ENCODE measurements at places on chromosomes 3 and 15.
A peak's percentile ranks its signal among the peaks of the same experiment; 100 is the strongest.

DNA sequence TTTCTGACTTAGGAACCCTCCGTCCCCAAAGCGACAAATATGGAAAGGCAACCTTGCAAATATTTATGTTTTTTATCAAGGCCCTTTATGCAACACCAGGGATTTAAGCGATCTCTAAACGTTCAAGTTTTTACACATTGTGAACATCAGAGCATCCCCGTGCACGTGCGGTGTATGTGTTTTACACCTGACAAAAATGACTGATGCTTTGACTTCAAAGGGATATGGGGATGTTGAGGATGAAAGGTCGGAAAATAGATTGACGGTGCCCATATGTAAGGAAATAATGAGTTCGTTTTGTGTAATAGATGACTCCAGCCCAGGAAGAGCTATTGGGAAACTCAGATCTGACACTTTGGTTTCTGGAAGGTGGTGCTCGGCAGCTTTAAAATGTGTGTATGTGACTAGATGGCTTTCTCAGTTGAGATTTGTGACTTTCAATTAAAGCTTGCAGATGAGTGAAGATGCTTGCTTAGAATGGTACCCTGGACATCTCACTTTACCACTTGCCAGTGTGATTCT lies 866 bp downstream of the SLC49A4 start:
- DNase-seq = peak; percentile 40

DNA sequence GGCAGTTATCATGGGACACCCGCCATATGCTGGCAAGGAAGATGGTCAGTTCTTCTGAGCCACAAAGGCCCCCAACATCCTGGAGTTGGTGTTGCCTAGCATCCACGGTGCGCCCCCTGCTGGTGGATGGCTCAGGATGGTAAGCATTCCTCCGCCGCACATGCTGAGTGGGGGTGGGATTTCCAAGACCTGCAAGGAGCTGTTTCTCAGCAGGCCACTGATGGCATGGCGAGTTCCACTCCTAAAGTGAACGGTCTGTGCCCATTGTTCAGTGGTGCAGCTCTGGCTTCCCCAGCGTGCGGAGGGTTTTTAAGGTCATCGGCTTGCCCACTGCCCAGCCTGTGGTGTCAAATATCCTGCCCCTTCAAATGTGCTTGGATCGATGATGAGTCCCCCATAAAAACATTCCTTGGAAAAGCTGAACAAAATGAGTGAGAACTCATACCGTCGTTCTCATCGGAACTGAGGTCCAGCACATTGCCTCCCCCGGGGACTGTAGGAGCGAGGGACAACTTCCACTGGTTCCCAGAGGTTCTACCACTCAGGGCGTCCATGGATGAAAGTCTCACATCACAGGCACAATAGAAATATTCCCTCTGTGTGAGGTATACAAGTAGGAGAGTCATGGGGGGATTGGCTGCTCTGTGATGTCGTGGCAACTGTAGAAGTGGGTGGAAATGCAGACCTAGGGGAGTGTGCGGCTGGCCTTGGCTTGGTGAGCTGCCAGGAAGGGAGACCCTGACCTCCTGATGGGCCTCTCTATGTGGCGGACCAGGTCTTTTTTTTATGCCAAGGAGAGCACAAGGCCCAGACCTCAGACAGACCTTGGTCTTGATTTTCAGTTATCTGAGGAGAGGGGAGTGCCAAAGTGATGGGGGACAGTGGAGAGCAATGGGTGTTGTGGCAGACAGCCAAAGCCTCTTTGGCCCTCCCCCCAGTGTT lies 102.0 kb downstream of the SNRPN start:
- DNase-seq = no peak

GRCh38 chr3:120550546-120550945 lies 45.6 kb upstream of the NDUFB4 start:
- no peak for DNase-seq

DNA sequence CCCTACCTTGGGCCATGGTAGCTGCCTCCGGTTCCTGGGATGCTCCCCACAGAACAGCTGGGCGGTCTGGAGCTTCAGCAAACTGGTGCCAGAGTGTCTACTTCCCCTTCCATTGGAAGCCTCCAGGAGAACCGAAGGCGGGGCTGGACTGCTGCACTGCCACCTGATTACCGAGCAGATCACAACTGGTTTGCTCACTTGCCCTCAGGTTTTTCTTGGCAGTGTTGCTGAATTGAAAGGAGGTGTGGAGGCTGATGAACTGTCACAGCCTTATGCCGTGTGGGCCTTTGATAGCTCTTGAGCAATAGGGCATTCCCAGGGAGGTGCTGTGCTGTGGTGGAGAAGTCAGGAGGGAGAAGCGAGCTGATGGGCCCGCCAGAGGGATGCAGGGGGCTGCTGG lies at the start of gene TGM5:
TSS of gene TGM5 (minus strand) at position 95 of the 400 bp plus-strand sequence. CDS start at position 16, 79 bp downstream.
- DNase-seq = no peak

DNA sequence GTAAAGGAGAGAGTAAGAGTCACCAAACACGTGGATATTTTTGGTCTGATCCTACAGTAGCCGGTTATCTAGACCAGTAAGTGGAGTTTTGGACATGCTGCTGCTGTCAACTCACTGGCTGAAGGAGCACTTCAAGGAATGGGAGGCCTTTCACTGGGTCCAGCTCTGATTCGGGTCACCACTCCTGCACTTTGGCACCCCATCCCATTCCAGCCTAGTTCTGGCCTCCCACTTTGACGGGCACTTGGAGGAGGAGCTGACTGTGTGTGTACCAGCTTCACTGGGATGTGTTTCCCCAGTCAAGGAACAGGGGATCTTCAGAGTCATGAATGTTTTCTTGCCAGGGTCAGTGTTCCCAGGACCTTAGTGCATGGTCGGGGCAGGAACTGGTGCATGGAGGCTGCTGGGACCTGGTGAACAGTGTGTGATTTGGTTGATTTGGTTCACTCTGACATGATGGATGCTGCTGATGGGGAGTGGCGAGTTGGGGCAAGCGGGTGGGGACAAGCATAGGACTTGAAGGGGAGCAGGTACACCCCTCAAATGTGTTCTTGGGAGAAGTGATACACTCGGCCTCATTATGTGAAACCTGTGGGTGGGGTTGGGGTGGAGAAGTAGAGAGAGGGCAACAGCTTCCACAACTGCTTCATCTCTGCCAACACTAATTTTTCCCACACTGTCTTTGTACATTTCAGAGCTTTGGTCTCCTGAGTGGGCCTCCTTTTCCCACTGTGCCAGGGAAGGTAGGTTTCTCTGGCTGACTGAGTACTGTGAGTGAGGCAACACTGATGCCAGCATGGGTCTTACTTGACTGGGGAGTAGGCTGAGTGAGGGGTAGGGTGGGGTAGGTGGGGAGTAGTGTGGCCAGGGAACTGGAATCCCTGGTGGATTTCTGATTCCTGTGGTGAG lies 64.0 kb downstream of the RGMA start:
- DNase-seq = no peak

- peak; percentile 79 for DNase-seq
These were observed 37.9 kb downstream of the CLK3 start for GRCh38 chr15:74653426-74654102.

- no peak for DNase-seq
These were observed 319.0 kb downstream of the GABRB3 start for GRCh38 chr15:26453914-26454313.

DNA sequence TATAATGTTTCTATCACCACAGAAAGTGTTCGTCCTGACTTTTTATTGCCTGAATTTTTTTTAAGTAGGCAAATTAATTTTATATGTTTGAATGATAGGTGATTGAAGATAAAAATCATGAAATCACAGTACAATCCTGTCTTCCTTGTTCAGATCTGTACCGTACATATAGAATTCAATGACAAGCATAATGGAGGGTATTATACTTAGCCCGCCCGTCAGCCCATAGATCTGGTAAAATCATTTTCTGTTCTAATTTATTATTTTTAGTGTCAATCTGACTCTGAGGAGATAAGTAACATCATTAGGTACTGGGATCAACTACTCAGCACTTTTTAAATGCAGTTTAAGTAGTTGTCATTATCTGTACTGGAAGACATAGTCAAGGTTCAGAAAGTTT lies 269.9 kb downstream of the NR2F2 start:
- DNase-seq = no peak

DNA sequence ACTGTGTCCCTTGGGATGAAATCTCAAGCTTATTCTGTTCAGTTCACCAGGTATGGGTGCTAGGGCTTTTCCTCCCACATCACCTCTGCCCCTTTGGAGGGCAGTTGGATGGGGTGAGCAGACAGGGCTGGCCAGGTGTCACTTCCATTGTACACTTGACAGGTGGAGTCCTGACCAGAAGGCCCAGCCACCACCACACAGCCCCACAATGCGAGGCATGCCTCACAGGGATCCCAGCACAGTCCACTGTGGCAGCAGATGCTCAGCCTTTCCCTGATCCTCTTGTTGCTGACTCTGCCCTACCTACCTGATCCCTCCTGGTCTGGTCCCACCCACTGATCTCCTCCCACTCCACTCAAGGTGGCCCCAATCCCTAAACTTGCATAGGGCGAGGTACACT lies 88.2 kb downstream of the ANP32A start:
- no peak for DNase-seq

GRCh38 chr3:178536211-178537079 lies at the start of gene KCNMB2:
KCNMB2 (plus strand) TSS chr3:178536436.
- no peak for DNase-seq

DNA sequence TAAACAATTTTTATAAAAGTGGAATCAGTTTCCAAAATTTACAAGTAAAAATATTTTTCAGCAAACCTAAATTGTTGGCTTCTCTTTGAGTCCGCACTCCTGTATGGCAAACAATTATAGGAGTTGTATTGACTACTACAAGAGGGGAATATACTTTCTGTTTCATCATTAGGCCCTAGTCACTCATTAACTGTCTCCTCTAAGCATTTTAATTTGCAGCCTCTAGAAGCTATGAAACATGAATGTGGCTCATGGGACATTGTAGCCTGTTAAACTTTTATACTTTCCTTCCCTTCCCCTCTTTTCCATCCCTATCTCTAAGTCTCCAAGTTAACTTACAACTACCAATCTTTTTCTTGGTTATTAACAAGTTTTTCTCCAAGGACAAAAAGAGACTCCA lies 58.9 kb upstream of the CBLB start:
- DNase-seq = no peak

DNA sequence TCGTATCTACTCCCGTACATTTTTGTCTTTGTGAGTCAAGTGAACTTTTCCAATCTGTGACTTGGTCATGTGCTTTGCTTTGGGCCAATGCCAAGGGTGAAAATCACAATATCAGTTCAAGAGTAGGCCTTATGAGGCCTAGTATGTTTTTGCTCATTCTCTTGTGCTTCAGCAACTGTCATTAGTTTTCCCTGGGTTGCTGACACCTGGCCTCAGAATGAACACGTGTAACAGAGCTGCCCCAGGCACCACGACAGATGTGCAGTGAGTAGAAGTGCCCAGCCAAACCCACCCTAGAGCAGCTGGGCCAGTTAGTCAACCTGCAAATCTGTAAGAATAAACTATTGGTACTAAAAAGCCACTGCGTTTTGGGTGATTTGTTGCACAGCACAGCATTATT lies 460.3 kb upstream of the WNT5A start:
- no peak for DNase-seq

DNA sequence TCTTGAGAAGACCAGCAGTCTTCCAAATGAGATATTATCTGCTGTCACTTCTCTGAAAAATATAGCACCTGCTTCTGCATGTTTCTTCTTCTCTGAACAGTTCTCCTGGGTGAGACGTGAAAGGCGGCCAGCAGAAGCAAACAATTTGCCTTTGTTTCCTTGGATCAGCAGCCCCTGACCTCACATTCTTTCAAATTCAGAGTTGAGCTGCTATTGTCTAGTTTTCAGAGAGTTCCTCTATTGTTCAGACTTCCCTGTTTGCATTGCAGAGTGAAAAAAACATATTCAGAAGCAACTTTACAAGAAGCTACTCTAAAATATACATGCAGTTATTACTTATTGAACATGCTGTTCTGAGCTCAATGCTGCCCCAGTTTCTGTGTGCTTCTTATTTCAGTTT lies 653.6 kb downstream of the NAALADL2 start:
- no peak for DNase-seq

GRCh38 chr3:115361806-115362205 lies 214.7 kb upstream of the ZBTB20 start:
- DNase-seq = no peak

DNA sequence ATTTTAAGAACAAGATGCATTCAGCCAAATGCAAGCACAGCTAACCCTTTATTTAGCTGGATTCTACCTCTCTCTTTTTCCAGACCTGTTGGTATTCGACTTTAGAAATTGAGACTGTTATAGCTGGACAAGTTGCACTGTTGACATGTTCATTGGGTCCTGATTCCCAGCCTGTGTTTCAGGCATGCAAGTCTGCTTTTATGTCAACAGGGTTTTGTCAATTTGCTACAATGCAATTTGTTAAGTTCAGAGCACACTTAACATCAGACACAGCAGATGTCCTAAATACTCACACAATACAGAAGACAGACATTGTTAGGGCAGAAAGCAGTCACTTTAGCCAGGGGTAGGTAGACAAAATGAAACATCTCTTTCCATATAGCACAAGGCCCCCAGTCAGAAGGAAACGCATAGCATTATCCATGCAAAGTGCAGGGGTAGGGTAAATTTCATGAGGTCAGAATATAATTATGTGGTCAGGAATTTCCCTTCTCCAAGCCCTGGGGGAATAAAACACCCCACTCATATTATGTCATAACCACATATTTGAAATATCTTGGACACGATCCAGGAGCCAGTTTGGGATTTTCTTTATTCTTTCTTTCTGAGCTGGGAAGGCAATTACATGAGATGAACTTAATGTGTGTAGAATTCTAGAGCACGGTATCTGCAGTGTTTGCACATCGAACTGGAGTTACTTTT lies 504.1 kb downstream of the NTRK3 start:
- peak; percentile 85 for DNase-seq

DNA sequence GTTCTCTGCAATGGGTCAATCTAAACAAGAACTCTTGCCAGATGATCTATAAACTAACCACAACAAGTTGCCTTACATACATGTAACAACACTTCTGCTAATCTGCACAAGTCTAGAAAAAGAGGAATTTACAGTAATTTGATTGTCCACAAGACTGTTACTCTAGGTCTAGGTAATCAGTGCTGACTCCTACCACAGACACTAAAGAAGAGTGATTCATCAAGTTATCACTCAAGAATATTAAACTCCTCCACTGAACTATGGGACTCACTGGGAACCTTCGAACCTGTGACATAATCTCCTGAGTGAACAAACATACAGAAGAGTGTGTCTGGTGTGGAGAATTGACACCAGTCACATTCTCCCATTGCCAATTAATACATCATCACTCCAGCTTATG lies 138.3 kb downstream of the ANXA2 start:
- DNase-seq = no peak

- no peak for DNase-seq
These were observed 123.0 kb upstream of the AGBL1 start for GRCh38 chr15:85956532-85957275.

- DNase-seq = peak; percentile 61
These were observed 24.6 kb upstream of the CORO2B start for GRCh38 chr15:68553994-68554720.

- no peak for DNase-seq
These were observed 37.0 kb downstream of the EPHB3 start for GRCh38 chr3:184598574-184598927.

DNA sequence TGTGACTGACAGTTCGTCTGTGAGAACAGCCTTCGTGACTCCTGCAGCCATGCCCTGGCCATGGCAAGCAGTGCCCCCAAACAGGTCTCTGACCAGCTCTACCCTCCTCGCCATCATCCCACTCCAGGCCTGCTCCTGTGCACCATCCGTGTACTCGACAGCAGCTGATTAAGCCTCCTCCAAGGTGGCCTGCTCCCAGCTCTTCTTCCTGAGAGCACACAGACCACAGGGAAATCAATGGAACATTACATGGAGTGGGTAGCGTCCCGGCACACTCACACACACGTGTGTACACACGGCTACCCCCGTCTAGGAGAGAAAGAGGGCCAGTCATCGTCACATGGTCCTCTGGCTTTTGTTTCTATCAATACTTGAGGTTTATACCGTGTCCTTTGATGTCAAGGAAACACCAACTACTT lies 21.1 kb downstream of the ANXA2 start:
- DNase-seq = peak; percentile 73

All from GM23248 (cell line).